GM03348 (cell line): ENCODE measurements at places on chromosomes 6 and 20.

DNA sequence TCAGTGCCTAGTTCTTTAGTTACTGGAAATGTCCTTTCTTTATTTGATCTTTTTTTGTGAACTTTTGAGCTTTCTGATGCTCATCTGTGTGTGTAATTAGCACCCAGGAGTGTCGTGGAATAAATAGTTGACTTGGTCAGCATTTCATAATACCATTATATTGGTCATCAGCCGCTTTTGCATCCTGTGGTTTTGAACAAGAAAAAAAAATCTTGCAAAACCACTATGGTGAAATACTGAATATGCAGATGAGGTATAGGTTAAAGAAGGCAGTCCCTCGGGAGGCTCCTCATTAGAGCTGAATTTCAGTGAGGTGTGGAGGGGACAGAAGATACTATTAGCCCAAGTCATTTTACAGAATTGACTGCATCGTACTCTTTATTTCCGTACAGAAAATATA lies 90.1 kb downstream of the FOXO3 start:
- DNase-seq = peak; percentile 59

DNA sequence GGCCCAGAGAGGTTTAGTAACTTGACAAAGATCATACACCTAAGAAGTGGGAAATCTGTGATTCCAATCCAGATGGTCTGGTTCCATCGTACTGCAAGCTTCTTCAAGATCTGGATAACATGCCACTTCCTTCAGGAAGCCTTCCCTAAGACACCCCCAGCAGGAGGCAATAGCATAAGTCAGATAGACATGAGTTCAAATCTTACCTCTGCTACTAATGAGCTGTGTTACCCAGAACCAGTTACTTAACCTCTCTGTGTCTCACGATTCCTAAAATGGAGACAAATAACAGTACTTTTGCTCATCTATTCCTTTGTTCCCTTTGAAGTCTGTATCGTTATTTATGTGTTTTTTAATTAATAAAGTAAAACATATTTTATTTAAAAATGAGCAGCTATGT lies 22.3 kb upstream of the OCSTAMP start:
- DNase-seq = no peak

DNA sequence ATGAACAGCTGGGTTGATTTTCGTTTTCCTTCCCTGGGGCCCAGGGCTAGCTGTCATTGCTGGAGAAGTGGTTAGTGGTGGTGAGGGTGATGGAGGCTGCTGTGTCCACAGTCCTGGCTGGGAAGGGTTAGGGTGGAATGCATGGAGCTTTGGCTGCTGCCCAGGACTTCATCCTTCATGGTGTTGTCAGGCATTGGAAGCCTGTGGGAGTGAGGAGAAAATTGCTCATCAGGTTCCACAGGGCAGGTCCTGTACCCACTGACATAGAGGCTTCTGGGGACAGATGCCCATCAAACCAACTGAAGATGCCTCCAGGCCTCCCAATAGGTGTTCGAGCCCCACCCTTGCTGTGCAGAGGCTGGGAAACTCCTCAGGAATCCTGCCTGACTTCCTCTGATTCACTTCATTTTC lies 262.4 kb upstream of the SUPT3H start:
- peak; percentile 76 for DNase-seq

GRCh38 chr20:45041464-45042337 lies 59.2 kb downstream of the KCNS1 start:
- DNase-seq = peak; percentile 27

DNA sequence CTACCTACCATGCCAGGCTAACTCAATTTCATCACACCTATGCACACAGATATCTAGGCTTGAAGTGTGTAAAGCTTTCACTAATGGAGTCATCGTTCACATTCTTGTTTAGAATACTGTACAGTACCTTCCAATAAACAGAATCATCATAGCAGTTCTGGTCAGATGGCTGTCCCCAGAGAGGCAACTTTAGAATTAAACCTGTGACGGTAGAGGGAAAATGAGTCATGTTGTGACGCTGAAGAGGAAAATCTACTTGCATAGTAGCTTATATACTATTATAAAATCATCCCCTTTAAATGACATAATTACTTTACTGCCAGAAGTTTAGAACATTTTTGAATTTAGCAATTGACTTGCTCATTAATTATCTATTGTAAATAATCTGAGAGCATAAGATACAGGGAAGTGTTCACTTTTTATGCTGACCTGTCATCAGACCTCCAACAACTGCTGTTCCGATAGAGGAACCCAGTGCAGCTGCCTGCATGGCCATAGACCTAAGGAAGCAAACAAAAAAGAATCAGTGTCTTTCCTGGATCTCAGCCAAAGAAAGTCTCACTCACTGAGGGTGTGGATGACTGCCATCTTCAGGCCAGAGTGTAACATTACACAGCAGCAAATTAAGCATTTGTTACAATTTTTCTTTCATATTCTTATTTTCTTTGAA lies 29.8 kb downstream of the RHAG start:
- peak; percentile 80 for DNase-seq

DNA sequence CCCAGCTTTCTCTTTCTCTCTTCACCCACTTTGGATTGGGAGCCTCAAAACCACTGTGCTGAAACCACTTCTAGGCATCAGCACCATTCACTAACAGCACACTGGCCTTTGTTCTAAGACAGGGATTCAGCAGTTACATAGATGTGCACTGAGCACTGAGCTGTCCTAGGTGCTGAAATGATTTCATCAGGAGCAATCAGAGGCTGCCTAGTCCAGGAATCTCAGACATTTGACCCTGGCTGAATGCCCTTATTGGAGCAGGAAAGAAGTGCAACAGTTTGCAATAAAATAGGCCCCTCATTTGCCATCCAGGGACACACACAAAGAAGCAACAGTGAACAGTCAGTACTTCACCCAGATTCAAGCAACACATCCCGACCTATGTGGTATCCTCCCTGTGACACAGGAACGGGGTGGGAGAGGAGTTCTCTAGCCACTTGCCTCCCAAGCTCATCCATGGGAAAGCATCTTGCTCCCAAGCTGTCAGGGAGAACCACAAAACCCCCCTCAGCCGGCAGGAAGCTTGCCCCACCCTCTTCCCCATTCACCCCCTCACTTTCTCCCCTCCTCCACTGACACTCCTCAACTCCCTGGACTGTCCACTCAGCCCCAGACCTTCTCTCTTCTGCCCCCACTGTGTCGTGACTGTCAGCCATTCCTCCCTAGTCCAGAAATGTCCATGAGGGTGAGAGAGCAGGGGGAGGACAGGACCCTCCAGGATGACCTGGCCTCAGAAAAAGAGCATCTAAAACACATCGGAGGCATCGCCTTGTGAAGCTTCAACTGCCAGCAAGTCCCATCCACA lies 304.4 kb downstream of the PREX1 start:
- DNase-seq = peak; percentile 72

DNA sequence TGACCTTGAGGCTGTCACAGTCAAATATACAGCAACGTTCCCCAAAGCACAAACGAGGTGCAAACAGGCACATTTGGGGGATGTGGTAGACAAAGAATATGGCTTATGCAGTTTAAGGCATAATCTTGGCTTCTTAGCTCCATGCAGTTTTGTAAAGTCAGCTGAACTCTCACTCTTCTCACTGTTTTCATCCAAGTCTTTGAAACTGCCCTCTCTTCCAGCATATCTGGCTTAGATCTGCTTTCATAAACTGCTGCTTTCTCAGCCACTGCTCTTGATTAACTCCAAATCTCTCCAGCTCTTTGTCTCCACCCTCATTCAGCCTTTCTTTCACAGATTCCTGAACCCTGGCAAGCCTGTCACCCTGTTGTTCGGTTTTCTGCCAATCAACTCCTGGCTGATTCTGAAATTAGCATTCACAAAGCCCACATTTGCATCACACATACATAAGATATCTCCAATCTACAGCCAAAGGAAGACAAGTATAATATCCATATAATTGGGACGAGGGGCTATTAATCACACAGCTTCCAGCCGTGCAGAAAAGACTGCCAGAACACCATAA lies 301.1 kb upstream of the RNF217 start:
- no peak for DNase-seq

DNA sequence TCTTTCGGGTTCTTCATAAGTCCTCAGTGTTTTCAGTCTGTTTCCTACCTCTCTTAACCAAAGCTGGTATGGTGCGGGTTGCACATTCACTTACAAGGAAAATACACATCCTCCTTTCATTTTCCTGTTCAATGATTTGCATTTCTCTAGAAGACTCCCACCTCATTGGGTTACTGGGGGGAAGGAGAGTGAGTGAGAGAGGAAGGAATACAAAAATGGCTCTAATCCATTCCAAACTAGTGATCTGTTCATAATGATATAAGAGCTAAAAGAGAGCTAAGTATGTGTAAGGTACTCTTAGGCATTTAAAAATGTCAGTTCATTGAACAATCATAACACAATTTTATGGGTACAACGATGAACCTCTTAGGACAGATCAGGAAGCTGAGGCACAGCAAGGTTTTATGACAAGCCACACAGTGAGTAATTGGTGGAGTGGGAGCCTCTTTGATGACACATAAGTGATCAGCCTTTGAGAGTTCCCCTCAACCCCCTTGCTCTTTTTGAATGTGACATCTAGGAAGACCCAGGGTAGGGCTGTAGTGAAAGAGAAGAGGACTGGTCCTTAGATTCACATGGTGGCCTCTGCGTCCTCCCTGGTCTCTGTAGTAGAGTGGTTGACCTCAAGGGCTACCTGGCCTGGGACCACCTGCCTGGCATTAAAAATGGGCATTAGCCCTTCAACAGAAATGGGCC lies 328.4 kb upstream of the SOX4 start:
- no peak for DNase-seq

DNA sequence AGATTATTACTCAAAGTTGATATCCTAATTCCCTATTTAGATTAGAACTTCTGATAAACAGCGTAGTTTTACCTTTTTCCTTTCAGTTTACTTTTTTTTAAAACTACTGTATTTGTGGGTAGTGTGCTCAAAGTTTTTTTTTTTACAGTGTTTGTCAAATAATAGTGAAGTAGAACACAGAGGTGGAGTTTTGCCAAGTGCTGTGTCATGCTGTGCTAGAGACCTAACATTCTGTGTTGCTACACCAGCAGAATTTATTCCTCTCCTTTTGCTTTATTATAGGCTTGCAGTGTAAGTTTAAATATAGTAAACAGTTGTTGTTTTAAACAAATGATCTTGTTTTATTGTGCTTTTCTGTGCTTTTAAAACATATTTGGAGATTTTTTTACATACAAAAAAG lies 125.4 kb downstream of the HIVEP1 start:
- DNase-seq = peak; percentile 70

DNA sequence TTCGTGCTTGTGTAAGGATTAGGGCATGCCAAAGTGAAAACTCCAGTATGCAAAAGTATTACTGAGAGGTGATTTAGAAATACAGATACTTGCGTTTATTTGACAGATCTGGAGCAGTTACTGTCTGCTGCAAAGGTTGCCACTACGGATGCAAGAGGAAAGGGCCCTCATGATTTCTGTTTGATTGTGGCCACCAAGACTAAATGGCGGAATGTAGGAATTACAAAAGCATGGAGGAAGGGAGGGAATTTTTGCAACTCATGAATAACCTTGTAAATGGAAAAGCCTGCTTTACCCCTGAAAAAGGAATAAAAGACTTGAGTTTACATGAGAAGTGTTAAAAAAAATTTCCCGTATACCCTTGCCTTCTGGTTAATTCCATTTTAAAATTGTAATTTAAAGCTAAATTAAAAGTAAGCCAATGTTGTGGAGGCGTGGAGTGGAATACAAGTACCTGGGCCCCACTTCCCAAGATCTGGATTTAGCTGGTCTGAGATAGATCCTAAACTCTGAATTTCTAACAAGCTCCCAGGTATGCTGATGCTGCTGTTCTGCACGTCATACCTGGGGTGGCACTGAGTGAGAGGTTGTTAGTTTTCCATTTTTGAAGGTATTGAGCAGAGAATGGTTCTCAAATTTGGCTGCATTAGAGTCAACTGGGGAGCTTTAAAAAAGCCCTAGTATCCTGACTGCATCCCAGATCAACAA lies 56.6 kb upstream of the NKX2-2 start:
- DNase-seq = no peak

DNA sequence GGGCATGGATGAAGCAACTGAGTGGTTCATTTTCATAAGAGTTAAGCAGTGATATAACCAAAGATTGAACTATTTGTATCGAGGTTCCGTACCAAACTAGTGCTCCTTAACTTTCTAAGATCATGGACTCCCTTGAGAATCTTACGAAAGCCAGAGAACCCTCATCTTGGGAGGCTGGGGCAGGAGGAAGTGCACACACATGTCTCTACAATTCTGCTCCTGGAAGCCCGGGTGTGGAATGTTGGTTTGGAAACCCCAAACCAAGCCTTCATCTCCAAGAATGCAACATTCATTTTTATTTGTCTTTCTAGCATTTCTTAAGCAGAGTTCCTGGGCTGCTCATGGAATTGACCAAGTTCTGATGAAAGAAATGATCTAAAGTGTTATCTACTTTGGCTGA lies 250.5 kb upstream of the PRND start:
- DNase-seq = peak; percentile 63

DNA sequence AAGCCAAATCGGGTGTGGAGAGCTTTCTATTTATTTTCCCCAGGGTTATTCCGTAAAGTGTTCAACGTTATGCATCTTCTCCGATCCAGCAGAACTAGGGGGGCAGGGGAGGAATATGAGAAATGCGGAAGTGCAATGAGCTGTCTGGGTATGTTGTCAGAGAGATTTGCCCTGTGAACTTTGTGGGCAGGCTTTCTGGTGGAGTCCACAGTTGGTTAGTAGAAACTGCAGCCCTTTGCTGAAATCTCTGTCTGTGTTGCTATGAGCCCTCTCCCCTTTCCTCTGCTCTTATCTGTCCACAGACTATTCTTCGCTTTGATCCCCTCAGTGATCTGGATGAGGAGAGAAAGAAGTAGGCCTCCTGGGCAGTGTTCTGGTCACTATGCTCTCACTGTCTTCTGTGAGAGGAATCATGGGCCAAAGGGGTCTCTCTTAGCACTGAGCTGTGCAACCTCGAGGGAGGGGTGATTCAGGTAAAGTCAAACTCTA lies 158.9 kb upstream of the FUT9 start:
- DNase-seq = no peak

GRCh38 chr6:127893541-127893940 lies 7.3 kb downstream of the THEMIS start:
- no peak for DNase-seq

- peak; percentile 36 for DNase-seq
These were observed 37.6 kb upstream of the CCN6 start for GRCh38 chr6:112016320-112016719.

GRCh38 chr6:25882051-25882496 lies 8.0 kb upstream of the SLC17A3 start:
- no peak for DNase-seq

- no peak for DNase-seq
These were observed 25.3 kb upstream of the RIPOR2 start for GRCh38 chr6:24960991-24961475.

- DNase-seq = no peak
These were observed 286.6 kb upstream of the JAG1 start for GRCh38 chr20:10960416-10960815.
